Choroid plexus epithelial cell (primary cell): ENCODE measurements at places on chromosomes 1 and 21.
A peak's percentile ranks its signal among the peaks of the same experiment; 100 is the strongest.

DNA sequence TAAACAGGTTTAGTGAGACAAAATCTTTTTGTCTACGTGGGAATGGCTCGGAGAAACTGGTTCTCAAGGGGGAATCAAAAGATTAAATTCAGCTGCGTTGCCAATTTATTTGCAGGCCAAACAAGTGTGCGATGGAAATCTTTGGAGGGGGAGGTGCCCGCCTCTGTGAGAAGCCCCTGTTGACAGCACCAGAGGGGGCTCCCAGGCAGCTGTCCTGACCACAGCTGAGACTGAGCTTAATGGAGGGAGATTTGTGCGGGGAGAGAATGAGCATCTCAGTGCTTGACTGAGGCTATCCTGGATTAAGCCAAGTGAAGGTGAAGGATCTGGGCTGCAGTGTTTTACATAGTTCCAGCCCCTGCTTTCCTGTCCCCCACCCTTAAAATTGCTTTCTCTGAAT lies 169.7 kb downstream of the ATG4C start:
- no peak for DNase-seq

DNA sequence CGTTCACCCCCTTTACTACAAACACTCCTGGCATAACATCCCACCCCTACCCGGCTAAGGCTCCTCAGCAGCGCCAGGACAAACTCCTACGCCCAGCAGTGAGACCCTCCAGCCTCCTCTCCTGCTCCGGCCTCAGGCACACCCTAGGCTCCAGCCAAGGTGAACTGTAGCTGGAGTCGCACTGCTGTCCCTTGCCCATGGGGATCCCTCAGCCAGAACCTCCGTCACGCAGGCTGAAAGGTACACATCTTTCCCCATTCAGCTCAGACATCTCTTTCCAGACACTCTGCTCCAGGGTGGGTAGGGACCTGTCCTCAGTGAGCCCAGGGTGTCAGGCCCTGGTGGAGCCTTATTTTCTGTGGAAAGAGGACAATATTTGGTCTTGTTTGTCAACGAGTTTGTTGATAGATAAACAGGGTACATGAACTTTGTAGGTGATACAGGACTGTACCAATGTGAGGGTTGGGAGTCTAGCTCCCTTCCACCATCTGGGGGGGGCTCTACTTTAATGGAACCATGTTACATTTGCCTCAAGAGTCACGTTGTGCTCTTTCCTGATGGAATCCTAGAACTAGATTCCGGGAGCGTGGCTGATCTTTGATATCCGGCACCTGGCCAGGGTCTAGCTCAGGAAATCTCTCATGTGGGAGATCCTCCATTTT lies 56.5 kb upstream of the SSBP3 start:
- DNase-seq = no peak

GRCh38 chr1:45123358-45123757 lies 83.0 kb downstream of the ZSWIM5 start:
- no peak for DNase-seq

- no peak for DNase-seq
Measured at GRCh38 chr1:58926152-58926551, 142.3 kb upstream of the JUN start.

GRCh38 chr1:40980068-40980452 lies 564 bp downstream of the CTPS1 start:
- DNase-seq = no peak

GRCh38 chr21:37028570-37028969 lies 22.1 kb downstream of the RIPPLY3 start:
- peak; percentile 35 for DNase-seq

GRCh38 chr21:31133243-31133830 lies 95.1 kb upstream of the KRTAP19-8 start:
- DNase-seq = no peak

DNA sequence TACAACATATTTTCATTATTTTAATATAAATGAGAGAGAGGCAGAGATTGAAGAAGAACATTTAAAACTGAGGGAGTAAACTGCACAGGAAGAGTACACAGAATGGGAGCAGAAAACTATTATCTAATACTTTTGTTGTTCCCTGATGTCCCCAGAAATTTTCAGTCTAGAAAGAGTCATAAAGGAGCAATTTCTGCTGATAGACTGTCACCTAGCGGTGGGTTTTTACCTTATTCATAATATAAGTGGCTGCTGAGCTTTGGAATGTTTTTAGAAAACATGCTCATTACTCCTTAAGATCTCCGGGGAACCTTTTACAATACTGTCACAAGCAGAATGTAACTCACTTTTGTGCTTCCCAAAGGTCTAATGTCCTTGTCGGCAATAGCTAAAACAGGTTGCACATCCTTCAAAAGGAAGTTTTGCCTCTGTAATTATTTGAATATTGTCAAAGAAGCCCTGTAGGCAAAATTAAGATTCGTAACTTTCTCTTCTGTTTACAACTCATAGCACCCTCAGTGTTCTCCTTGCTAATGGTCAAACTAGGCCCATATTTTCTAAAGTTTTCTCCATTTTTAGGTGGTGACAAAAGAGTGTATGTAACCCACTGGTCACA lies 4.9 kb upstream of the NPL start:
- DNase-seq = peak; percentile 74

- DNase-seq = no peak
Measured at GRCh38 chr1:215285013-215285800, 202.7 kb downstream of the KCNK2 start.

GRCh38 chr21:23853796-23854379 lies 1753.4 kb downstream of the MRPL39 start:
- DNase-seq = peak; percentile 12

- DNase-seq = no peak
Measured at GRCh38 chr1:179950651-179951050, 4.0 kb upstream of the CEP350 start.

- no peak for DNase-seq
Measured at GRCh38 chr1:167463080-167463479, 55.2 kb downstream of the CD247 start.
